ENCODE measurements at places on chromosomes 3 and 15.

DNA sequence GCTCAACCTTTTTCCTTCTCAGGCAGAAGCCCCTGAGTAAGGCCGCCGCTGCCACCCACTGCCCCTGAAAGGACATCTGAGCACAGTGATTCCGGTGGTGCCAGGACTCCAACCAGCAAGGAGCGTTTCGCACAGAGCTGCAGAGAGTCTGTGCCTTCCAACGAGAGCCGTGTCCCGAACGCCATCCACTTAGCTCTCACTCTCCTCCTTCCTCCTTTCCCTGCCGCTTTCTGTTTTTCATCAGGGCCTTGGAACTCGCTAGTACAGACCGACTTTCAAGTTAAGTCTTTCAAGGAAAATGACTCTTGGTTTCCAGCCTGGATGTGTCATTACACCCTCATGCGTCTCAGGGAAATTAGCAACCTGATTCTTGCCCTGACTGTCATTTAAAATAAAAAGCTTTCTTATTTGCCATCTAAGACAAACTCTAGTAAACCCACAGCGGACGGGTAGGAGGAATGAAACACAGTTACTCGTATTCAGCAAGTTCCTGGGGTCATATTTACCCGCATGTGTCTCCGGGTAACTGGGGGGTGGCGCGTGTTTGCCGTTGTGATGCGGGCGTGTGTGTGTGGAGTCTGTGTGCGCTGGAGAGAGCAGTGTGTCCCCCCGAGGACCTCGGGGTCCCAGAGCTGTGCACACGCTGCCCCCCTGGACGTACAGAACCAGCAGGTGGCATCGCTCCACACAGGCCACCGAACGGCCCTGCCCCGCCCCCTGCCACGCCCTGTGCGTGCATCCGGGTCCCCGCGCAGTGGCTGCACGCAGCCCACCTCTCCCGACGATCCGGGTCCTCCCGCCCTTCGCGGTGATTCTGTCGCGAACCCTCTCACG lies 30.4 kb upstream of the ALDH1A3 start:
- peak; percentile 37 for DNase-seq

DNA sequence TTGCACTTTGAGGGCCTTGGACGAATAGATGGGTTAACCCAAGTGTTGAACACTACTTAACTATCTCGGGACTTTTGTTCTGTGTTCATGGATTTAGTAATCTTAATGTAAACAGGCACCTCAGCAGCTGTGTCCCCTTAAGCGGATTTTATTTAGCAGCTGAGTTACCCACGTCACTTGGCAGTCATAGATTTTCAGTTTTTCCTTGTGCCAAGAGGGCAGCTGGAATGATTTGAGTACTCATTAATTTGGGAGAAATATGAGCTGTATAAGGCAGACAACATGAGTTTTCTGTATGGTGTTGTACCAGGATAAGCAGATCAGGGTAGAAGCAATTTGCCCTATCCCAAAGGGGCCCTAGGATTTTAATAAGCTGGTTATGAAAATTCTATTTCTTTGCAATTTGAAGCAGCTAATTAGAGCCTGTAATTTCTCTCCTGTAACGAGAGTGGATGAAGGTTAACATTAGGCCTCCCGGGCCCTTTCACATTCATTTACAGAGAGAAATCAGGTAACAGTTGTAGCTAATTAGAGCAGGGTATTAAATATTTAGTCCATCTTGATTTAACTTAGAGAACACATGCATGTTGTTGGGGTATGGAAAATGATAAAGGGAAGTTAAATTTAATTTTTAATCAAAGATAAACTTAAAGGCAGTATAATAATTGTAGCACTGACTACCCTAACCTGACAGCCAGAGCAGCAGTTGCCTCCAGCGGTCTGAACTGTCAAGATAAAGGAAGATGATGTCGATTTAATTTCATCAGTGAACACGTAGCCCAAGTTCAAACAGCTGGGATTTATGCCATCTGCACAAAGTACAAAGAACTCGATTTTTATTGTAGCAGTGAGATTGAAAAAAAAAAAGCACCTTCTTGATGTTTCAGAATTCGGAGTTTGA lies 194.5 kb downstream of the LRTM1 start:
- no peak for DNase-seq

- no peak for DNase-seq
Observed at GRCh38 chr3:134066651-134067530, 37.2 kb upstream of the SLCO2A1 start.

GRCh38 chr3:45566196-45566595 lies 28.4 kb upstream of the LIMD1 start:
- no peak for DNase-seq

- DNase-seq, result no peak
Observed at GRCh38 chr15:56916825-56917477, 1.5 kb upstream of the TCF12 start.

DNA sequence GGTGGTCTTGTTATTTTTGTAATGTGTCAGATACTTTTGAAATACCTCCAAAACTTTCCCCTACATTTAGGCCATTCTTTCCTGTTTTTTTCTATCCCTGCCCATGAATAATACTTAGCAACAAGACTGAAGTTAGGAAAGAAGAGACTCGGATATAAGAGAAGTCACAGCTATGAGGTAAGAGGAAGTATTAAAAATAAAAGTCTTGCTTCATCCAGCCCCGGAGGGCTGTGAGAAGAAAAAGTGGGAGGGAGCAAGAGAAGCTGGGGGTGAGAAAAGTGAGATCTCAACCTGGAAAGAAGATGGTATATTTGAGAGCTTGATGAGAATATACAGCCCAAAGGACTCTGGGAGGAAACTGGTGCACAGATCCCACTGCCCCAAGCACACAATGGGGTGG lies 213.5 kb upstream of the CDIN1 start:
- no peak for DNase-seq

DNA sequence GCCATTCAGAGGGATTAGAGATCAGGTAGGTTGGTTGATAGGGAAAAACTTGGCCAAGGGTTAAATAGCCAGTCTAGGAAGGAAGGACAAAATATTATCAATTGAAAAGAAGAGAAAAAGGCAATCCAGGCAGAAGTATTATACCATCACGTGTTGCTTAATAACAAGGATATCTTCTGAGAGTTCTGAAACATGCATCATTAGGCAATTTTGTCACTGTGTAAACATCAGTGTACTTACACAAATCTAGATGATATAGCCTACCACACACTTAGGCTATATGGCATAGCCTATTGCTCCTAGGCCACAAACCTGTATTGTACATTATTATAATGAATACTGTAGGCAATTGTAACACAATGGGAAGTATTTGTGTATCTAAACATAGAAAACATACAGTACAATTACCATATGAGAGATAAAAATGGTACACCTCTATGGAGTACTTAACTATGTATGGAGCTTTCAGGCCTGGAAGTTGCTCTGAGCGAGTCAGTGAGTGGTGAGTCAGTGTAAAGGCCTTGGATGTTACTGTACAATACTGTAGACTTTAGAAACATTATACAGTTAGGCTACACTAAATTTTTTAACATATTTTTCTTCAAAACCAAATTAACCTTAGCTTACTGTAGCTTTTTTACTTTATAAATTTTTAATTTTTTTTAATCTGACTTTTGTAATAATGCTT lies 2.7 kb downstream of the TEX55 start:
- no peak for DNase-seq

DNA sequence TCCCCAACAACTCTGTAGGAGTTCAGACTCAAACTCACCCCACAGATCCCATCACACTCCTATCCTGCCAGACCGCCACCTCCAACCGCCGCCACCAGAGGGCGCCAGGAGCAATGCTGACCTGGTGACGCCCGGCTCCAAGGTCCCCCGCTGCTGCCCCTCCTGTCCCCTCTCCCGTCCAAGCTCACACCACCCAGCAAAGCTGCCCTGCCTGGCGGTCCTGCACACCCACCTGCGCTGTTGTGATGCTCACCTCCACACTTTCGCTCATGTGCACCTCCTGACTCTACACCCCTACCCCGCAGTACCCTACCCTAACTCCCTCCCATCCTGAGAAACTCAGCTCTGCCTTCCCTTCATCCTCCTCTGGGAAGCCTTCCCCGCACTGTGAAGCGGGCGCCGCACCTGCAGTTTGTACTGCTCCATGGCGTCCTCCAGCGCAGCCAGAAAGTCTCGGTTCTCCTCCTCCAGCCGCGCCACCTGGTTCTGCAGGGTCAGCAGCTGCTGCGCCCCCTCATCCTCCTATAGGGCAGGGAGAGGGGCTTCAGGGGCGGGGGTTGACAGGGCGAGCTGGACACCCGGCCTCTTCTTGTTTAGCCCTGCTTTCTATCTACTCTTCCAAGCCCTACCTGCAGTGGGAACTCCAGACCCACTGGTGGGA lies 7.9 kb downstream of the KIF7 start:
- DNase-seq, result peak; percentile 61

- DNase-seq, result no peak
Observed at GRCh38 chr3:65728138-65728537, 310.6 kb downstream of the MAGI1 start.

DNA sequence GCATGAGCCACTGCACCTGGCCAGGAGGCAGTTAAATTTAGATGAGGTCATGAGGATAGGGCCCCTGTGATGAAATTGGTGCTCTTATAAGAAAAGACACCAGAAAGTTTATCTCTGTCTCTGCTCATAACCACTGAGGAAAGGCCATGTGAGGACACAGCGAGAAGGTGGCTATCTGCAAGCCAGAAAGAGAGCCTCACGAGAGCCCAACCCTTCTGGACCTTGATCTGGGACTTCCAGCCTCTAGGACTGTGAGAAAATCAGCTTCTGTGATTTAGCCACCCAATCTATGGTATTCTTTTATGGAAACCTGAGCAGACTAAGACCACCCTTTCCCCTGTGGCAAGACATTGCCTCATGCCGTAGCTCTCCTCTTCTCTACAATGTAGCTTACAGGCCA lies 337.6 kb downstream of the THSD4 start:
- no peak for DNase-seq

- no peak for DNase-seq
Observed at GRCh38 chr3:172201136-172201869, 161.9 kb downstream of the FNDC3B start.

GRCh38 chr15:82768414-82769054 lies 37.3 kb downstream of the FSD2 start:
- DNase-seq, result no peak

GRCh38 chr3:40490916-40491315 lies 14.0 kb downstream of the ZNF619 start:
- no peak for DNase-seq

- DNase-seq, result no peak
Observed at GRCh38 chr3:8768364-8769087, 887 bp downstream of the OXTR start.

DNA sequence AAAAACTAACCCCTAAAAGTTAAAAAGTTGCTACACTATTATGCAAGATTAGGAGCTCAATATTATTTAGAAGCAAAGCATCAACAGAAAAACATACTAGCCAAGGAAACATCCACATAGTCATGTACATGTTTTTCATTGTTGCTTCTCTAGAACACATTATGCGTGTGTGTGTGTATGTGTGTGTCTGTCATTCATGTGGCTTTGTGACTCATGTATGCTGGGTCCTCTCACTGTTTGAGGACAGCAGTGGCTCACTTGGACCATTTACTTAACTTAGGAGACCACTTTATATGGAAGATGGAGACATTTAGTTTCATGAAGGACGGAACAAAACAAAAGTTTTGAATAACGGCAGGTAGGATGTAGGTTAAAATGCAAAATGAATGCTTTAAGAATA lies 219.4 kb upstream of the THBS1 start:
- DNase-seq, result no peak

DNA sequence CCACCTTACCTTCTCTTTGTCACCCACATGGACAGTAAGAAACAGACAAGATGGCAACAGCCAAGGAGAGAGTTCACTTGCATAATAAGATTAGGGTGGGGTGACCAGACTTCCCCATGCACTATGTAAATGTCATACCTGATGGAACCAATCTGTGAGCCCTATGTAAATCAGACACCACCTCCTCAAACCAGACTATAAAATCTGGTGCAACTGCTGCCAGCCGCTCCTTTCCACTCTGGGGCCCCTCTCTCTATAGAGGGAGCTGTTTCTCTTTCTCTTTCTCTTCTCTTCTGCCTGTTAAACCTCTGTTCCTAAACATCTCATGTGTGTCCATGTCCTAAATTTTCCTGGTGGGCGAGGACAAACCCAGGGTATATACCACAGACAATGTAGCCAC lies 405.5 kb upstream of the CNTN4 start:
- DNase-seq, result no peak

DNA sequence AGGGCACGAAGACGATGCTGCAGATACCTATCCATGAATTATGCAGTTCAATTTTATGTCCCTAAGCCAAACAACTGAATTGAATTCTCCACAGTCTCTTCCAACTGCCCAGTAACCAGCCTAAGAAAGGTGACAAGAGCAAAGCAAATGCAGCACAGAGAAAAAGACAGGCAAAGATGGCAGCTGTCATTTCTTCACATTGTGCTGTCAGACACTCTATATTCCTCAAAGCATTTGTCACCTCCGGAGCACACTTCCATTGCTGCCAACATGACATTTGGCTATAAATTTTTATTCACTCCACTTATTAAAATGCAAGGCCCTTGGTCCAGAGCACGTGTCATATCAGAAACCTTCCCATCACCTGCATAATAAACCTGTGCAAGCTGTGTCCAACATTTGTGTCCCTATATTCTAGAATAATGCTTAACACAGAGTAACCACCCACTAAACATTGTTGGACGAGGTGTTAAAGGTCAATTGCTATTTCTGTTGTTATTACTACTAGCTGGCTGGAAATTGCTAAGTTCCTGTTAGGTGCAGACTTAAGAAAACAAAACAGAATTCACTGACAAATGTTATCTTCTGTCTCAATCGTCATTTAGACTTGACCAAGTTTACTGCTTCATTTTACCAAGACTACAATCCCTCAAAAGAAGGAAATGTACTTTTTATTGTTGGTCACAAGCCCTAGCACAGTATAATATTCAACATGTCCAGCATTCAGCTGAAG lies 89.7 kb downstream of the MAGI1 start:
- no peak for DNase-seq

- DNase-seq, result no peak
Observed at GRCh38 chr3:123451186-123451585, 2.3 kb upstream of the ADCY5 start.

- no peak for DNase-seq
Observed at GRCh38 chr3:149575213-149575960, 82.4 kb downstream of the WWTR1 start.

- DNase-seq, result no peak
Observed at GRCh38 chr3:123229145-123229544, 27.4 kb downstream of the SEC22A start.

DNA sequence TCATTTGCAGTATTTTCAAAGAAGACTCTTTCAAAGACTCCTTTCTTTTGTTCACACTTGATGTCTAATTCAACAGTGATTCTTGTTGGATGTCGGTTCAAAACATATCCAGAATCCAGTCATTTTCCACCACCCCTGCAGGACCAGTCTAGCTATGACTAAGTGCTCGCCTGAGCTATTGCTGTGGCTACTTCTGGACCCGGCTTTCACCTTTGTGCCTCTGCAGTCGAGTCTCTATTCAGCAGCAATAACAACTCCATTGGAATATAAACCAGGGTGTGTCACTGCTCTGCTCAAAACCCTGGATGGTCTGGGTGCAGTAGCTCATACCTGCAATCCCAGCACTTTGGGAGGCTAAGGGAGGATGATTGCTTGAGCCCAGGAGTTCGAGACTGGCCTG lies 55.0 kb downstream of the PRICKLE2 start:
- DNase-seq, result no peak
